ENCODE measurements at places on chromosomes 1 and 21.

- DNase-seq, result no peak
Observed at GRCh38 chr1:212648431-212648830, 39.9 kb downstream of the ATF3 start.

DNA sequence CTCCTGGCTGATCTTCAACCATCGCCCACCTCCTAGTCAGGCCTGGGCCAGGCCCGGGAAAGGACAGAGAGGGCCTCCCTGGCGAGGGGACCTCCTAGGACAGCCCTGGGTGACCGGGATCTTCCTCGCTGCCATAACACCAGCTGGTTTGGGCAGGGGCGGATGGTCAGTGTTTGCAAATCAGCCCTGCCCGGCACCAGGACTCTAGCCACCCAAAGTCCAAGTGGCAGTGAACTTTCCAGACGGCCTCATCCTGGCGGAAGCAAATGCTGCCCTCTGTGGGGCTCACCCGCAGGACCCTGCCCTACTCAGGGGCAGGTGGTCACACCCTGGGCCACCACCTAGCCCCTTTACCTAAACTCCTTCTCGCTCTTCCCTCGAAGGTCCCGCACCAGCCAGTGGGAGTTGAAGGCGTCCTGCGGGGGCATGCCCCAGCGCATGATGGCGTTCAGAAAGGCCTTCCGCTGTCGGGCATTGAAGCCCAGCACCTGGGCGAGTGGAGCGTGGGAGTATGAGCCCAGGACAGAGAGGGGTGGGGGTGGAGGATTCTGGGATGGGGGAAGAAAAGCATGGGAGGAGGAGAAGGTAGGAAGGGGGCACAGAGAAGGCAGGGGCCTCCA is 55.3 kb downstream of the CHD5 start:
- no peak for DNase-seq

- DNase-seq, result no peak
Observed at GRCh38 chr1:70718086-70718630, 307.1 kb downstream of the CTH start.

- DNase-seq, result no peak
Observed at GRCh38 chr1:51532853-51533252, 13.8 kb upstream of the EPS15 start.

- DNase-seq, result no peak
Observed at GRCh38 chr21:25637851-25638659, 1.0 kb upstream of the JAM2 start.

- DNase-seq, result peak; percentile 92
Observed at GRCh38 chr1:15411593-15412137, 2.0 kb downstream of the EFHD2 start.

GRCh38 chr21:15534450-15534886 is 195.3 kb upstream of the USP25 start:
- no peak for DNase-seq

DNA sequence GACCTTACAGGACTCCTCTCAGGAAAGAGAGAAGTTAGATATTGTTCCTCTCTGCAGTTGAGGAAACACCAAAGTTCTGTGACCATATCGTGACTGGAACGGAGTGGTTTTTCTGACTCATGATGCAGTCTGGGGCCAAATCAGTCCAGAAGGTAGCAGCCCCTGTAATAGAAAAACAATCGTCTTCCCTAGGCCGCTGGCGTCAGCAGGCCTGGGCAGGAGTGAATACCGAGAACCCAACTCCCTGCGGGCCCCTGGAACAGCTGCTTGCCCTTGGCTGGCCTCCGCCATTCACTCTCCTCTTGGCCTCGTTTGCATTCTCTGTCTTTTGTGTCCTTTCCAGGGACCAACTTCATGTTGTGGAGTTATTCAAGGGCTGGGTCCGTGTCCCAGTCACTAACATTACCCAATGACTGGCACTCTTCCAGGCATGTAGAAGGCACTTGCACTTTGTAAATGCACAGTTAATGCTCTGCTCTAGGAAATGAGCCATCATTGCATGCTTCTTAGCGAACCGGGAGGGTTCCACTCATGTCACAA is 10.9 kb upstream of the CD101 start:
- peak; percentile 91 for DNase-seq

DNA sequence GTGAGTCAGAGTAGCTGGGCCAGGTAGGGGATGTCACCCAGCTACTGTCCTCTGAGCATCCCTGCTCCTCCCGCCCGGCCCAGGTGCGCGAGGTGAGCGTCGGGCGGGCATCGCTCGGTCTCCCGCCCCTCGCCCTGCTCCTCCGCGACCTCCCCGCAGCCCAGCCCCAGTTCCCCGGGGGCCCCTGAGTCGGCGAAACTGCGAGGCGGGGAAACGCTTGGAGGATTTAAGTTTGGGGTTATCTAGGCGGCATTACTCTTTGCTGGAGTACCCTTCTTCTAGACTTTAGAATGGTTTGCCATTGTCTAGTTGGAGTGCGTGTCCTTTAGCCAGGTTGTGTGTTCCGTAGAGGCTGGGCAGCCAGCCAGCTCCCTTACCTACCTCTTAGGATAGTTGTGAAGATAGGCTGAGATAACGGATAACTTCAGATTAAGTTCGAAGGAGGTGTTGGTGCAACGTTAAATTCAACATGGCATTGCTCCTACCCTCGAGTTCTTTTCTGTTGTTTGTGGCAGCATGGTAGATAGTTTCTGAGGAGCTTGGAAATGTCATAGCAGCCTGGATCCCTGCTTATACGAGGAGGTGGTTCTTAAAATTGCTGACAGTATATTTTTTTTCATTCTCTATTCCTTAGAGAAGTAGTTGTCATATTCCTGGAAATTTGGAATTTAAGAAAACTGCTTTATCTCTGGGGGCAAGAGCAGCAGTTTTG is 697 bp downstream of the AGO3 start:
- no peak for DNase-seq

GRCh38 chr1:225207791-225208190 is 220.0 kb downstream of the LBR start:
- DNase-seq, result no peak

- peak; percentile 67 for DNase-seq
Observed at GRCh38 chr1:10515976-10516750, 41.4 kb downstream of the PEX14 start.

DNA sequence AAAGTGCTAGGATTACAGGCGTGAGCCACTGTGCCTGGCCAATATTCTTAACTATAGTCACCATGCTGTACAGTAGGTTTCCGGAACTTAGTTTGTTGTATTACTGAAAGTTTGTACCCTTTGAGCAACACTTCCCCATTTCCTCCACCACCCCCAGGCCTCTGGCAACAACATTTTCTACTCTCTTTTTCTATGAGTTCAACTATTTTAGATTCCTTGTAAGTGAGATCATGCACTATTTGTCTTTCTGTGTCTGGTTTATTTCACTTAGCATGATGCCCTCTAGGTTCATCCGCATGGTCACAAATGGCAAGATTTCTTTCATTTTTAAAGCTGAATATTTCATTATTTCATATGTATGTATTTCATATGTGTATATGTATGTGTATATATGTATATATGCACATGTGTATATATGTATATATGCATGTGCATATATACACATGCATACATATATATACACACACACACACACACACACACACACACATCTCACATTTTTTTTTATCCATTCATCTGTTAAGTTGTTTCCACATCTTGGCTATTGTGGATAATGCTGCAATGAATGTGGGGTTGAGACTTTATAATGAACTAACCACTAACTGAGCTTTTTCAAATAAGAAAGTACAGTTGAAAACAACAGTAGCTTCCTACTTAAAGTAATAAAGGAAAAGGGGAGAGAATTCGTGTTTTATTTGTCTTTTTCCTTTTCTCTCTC is 256.8 kb upstream of the C1orf105 start:
- peak; percentile 6 for DNase-seq

DNA sequence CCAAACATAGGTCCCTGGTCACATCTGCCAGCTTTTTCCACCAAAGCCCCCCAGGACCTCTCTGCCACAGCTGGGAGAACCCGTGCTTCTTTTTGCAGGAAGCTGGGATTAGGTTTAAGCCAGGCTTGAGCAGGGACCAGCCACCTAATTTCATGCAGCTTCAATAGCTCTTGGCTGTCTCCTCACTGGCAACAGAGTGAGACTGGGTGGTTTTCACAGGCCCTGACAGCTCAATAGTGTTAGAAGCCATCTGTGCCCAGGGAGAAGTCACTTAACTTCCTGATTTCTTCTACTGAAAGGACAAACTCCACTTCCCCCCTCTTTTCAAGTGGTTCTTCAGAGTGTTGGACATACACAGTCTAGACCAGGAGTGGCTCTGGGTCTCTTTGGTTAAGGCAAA is 20.4 kb upstream of the SRSF4 start:
- peak; percentile 64 for DNase-seq

DNA sequence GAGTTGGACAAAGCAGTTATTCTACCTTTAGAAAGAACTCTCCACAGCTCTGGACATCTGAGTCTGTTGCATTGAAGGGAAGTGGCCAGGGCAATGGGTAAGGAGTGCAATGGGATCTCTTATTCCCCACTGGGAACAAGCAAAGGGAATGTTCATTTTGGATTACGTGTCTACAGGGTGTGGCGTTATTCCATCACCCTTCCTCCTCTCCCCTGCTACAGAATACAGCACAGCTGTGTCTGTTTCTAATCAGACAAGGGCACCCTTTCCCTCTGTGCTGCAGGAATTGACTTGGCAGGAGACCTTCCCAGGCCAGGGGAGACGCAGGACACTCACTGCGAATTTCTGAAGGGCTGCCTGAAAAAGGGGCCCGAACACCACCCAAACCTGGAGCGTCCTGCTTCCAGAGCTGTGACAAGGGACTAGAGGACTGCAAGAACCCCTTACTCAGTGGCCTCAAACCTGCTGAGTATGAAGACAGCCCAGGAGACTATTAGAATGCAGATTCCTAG is 163.6 kb upstream of the RAB4A start:
- no peak for DNase-seq

GRCh38 chr1:95084317-95085176 is 11.8 kb upstream of the ALG14 start:
- peak; percentile 32 for DNase-seq

GRCh38 chr1:11676386-11677103 is 4.4 kb downstream of the MAD2L2 start:
- no peak for DNase-seq

DNA sequence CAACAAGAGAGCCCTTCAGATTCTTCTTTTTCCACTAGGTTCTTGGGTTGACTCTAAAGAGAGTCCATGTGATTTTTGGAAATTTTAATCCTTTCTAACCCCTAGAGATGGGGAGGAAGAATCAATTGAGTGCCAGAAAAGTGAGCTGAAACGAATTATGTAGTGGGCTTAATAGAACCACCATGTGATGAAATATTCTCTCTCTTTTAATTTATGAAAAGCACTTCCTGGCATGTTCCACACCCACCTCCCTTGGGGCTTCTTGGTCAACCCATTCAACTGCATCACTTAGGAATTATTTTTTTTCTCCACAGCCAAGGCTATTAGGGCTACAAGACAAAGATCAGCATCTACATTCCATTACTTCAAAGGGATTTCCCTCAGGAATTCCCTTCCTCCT is 79.6 kb downstream of the ZC3H11B start:
- no peak for DNase-seq

Measured in inflammatory macrophage treated with lipopolysaccharide for 4 hours (primary cell).